ENCODE measurements at places on chromosomes 12 and 14. TPM values are rescaled to one million over a fixed set of nuclear protein-coding genes. Genes with fewer than 3 reads are reported as not detected.

GRCh38 chr14:88837495-88837894, 13.0 kb downstream of the TTC8 start:
- no peak for DNase-seq

TMEM121 gene
- 0.21 TPM for total RNA-seq

MORN3 gene
- 0.18 TPM for total RNA-seq

- DNase-seq, result no peak
Measured at GRCh38 chr14:68133856-68134255, 314.3 kb downstream of the RAD51B start.

EIF2S3B gene
- total RNA-seq, result 0.95 TPM

DNA sequence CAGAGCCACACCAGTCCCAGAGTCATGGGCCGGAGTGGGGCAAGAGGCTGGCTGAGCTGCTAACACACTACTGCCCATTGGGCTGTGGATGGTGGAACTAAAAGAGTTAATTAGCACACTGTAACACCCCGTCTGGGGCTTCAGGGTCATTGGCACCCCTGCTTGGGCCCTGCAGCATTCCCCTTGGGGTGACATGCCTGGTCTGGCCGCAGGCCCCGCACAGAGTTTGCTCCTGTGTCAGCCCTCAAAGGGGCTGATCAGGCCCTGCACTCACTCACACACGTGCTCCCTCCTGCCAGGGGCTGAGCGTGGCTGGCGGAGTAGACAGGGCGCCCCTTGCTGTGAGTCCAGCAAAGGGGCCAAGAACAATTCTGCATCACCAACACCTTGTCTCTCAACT, 1499.6 kb upstream of the TMEM132C start:
- no peak for DNase-seq

- no peak for DNase-seq
Measured at GRCh38 chr12:75877763-75878621, 153.6 kb downstream of the PHLDA1 start.

PSEN1 gene
- total RNA-seq, result 24.4 TPM

- no peak for DNase-seq
Measured at GRCh38 chr14:92928258-92928629, 5.3 kb downstream of the CHGA start.

- no peak for DNase-seq
Measured at GRCh38 chr14:85527445-85528035, 2.4 kb upstream of the FLRT2 start.

- DNase-seq, result no peak
Measured at GRCh38 chr14:71202881-71203280, 295.6 kb downstream of the PCNX1 start.

DNA sequence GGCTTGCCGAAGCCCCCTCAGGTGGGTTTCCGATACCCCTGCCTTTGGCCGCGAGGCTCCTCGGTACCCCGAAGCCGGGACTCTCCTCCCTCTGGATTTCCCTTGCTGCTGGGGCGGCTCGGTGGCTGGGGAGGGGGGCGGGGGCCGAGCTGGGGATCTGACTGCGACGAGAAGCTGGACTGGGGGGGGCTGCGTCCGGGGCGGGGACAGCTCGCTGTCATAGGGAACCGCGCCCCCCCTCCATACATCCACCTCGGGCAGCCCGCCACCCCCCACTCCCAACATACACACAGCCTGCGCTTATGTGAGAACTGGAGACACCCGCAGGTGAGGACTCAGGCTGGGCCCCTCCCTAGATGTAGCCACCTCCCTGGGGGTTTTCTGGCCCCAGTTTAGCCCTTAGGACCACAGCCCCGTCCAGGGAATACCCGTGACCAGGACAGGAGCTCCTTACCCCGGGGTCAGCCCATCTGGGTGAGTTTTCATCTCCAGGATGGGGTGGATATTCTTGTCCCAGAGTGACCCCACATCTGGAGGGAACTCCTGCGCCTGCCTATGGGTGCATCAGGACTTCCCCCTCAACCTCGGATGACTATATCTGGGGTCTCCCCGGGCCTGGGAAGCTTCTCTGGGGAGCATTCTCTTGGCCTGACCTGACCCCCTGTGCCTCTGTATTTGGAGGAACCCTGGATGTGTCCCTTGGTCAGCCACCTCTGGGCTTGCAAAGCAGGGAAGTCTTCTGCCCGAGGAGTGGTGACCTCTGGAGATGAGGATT, 687 bp downstream of the ASIC1 start:
- DNase-seq, result no peak

FGF23 gene
- total RNA-seq, result not detected

GRCh38 chr12:59708064-59708463, 112.2 kb downstream of the SLC16A7 start:
- no peak for DNase-seq

- DNase-seq, result no peak
Measured at GRCh38 chr12:130715998-130716968, at the start of gene RIMBP2. RIMBP2 (minus strand) TSS chr12:130716299; CDS start chr12:130479013, 237,286 bp downstream.

- DNase-seq, result no peak
Measured at GRCh38 chr12:100249941-100250340, 16.9 kb downstream of the DEPDC4 start.

CCDC38 gene
- total RNA-seq, result 1.5 TPM

All from OCI-LY7 (cell line).